Fibroblast of lung (primary cell): ENCODE measurements at places on chromosomes 12 and 14. TPM values are rescaled to one million over a fixed set of nuclear protein-coding genes. Genes with fewer than 3 reads are reported as not detected.
A peak's percentile ranks its signal among the peaks of the same experiment; 100 is the strongest.

DNA sequence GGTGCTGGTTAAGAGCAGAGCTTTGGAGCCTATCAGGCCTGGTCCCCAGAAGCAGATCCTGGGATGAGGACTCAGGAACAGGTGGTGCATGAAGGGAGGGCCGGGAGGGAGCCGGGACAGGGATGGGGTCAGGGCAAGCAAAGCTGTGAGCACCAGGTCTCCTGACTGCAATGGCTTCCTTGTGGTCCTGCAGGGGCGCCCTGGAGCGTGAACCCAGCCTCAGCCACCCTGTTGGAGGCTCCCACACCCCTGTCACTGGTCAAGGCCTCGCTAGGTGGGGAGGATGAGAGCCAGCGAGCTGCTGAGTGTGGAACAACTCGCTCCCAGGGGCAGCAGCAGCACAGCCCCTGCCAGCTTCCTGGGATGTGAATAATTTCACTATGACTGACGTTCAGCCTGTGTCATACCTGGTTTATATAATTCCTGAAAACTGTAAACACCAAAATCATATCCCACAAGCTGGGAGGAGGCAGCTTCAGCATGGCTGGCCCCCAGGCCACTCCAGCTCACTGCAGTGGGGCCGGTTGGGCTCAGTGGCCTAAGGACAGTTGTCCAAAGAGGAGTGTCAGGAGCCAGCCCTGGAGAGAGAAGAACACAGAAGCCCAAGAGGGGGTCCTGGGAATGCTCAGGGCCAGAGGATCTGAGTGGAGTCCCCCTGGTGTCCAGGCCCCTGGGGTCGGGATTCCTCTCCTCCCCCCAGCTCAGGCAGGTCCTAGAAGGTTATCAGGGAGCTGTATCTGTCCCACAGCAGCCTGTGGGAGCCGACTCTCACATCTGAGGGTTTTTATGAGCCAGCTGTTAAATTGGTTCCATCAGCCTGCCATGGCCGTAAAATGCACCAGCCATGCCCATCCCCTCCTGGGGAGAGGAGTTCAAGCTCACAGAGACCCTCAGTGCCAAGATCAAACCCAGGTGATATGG is 272.9 kb downstream of the ADGRD1 start:
- DNase-seq = no peak

The KCNH3 gene
- 0.17 and 0.26 TPM in 2 replicates for total RNA-seq

The TAS2R13 gene
- total RNA-seq = 1.0 and 1.7 TPM in 2 replicates

GRCh38 chr12:3204143-3204542 is 127.0 kb downstream of the TSPAN9 start:
- DNase-seq = no peak

The ALX1 gene
- total RNA-seq = not detected in 2 replicates

- no peak for DNase-seq
Observed at GRCh38 chr12:52759218-52759617, 17.9 kb downstream of the KRT76 start.

The RAD51AP1 gene
- total RNA-seq = 1.0 and 4.1 TPM in 2 replicates

The RERG gene
- total RNA-seq = 0.26 and 0.33 TPM in 2 replicates

The PSMC6 gene
- 80.9 and 85.0 TPM in 2 replicates for total RNA-seq

DNA sequence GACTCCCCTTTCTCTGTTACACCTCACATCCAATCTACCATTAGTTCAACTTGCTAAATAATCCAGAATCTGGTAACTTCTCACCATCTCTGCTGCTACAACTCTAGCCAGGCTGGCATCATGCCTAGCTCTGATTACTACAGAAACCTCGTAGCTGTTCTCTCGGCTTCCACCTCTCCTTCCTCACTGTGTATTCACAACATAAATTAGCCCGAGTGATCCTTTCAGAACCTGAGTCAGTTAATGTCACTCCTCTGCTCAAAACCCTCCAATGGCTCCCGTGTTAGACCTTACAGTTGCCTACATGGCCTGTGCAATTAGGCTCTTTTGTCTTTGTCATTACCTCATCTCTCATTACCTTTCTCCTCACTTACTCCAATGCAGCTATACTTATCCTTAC is 139.4 kb downstream of the PDE3A start:
- DNase-seq = no peak

GRCh38 chr12:116934908-116935705 is 24.4 kb downstream of the FBXW8 start:
- no peak for DNase-seq

The CEBPE gene
- not detected in 2 replicates for total RNA-seq

DNA sequence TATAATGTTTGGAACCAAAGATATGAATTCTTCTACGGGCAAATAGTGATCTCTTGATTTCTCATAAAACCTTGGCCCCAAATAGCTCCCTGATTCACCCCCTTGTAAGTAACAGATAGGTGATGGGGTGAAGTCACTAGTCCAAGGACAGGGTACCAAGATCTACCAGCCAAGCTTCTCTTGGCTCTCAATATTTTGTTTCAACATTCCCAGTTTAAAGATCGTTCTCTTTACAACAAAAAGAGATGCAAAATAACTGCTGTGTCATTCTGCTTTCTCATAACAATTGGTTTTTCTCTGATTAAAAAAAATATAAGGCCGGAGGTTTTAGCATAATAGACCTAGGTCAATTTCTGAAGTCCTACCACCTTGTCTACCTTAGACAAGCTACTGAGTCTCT is 11.8 kb downstream of the PAH start:
- no peak for DNase-seq

DNA sequence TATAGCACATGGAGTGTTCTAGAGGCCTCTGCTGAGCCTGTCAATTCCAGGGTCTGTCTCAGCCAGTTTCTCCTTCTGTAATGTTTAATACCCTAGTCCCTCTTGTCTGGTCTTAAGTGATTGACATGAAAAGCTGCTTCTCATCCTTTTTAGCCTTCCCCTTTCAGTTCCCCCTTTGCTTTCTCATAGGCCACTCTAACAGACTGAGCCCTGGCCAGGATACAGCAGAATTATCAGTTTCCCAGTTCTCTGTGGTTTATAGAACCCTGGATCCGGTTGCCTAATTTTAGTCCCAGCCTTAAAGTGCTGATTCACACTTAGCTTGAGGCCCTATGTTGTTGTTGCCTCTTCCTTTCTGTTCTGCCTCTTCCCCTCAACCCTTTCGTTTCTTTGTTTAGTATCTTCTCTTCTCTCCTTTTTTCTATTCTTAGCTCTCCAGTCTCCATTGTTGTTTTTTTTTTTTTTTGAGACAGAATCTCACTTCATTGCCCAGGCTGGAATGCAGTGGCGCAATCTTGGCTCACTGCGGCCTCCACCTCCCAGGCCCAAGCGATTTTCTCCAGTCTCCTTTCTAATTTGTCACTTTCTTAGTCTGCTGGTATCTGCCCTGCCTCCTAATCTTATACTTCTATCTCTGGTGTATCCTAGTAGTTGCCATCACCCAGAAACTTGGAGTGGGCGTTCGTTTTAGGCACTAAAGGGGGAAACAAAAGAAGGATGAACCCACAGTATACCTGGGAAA is 2.9 kb upstream of the BIN2 start:
- DNase-seq = peak; percentile 66

The KRT3 gene
- not detected in 2 replicates for total RNA-seq

The REM2 gene
- 0.17 and 0.26 TPM in 2 replicates for total RNA-seq

DNA sequence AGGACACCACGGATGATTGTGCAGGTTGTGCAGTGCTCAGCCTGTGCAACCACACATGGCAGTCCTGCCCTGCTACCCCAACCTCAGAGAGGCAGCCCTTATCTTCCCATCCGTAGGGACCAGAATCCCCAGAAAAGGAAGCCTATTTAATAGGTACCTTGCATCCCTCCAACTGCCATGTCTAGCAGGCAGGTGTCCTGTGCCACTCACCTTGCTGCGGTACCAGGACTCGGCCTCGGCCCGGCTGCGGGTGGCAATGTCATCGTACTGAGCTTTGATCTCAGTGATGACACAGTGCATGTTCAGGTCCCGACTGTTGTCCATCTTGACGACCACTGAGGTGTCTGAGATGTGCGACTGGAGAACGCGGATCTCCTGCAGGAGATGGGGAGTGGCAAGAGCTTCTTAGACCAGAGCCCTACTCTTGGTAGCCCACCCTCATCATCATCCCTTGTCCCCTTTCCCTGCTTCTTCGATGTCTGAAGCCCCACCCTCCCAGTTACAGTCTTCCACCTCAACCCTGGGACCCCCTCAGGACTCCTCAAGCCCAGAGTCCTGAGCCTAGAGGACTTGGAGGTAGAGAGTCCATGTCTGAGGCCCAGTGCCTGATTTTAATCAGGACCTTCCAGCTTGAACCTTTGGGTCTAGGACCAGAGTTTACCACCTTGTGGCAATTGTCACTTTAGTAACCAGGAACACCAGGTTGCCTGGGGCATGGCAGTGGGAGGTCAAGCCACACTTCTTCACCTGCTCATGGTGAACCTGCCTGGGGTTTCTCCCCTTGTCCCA is 20.5 kb downstream of the KRT7 start:
- no peak for DNase-seq

DNA sequence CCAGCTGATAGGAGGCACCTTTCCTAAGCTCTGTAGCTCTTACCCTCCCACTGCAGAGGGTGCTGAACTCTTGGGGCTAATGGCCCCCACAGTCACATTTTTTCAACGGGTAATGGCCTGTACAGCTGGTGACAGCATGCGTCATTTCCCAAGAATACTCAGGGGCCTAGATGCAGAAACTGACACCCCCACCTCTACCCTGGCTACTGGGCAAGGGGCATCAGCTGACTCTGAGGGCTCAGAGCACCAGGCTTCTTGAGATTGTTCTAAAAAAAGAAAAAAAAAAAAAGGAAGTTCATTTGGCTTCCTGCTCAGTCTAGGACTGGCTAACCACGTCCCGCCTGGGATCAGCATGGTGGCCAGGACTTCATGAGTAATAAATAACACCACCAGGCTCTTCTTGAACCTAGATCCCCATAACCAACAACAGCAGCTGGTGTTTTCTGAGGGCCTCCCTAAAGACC is 35.2 kb downstream of the ZFP36L1 start:
- DNase-seq = no peak

- DNase-seq = no peak
Observed at GRCh38 chr12:131333621-131334440, 377.1 kb upstream of the SFSWAP start.

- DNase-seq = no peak
Observed at GRCh38 chr12:105166736-105167135, 59.2 kb downstream of the WASHC4 start.

The KRT75 gene
- total RNA-seq = not detected in 2 replicates

The HHIPL1 gene
- 7.7 and 9.9 TPM in 2 replicates for total RNA-seq

DNA sequence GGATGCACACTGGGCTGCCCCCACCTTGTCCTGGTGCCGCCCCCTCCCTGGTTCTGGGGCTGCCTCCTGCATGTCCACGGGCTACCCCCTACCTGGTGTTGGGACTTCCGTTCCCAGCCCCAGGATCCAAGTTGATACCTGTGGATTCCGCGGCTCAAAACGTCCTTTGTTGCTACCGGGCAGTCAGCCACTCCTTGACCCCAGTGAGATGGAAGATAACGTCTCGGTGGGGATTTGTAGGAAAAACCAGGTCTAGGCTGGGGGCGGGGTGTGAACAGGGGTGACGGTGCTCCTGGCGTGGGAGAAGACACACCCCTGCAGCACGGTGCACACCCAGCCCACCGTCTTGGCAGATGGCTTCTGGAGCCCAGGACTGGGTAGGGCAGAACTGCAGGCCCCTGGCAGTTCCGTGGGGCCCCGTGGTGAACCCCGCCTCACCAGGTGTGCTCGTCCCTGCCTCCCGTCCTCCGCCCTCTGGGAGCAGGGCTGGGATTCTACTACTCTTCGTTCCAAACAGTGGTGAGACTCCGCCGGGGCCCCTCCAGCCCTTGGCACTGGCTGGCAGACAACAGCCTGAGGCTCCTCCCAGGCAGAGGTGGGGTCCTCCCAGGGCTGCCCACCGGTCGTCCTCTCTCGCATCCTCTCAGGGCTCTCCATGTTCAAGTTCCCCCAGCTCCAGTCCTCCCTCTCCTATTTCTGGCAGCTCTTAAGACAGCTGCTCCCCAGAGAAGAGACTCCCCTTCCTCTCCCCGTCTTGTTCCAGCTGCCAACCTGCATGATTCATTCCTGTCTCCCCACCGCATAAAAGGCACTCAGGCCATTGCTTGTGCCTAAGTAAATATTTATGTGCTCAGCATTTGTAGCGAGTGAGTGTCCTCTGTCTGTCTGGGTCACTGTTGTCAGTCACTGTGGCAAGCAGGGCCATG is 75.5 kb downstream of the FBXL14 start:
- peak; percentile 70 for DNase-seq

The PMEL gene
- 0.26 and 0.50 TPM in 2 replicates for total RNA-seq

The RAD51B gene
- total RNA-seq = 13.1 and 16.3 TPM in 2 replicates

DNA sequence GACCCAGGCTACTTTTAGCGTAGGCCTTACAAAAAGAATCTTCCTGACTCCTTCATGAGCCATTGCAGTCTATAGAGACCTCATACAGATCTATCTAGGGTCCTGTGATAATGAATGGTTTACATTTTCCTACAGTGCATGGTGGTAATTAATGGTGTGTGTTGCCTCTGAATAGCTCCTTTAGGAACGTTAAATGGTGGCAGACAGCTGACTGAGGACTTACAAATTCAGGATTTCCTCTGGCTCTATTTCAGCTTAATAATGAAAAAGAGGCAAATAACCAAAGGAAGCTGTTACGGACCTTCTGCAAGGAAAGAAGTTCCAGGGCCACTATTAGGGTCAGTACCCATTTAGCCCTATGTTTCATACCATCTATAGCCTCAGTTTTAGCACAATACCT is 5.1 kb downstream of the IKBIP start:
- DNase-seq = no peak

GRCh38 chr12:2064071-2064507 is 11.3 kb downstream of the CACNA1C start:
- DNase-seq = peak; percentile 86

The NR4A1 gene
- total RNA-seq = 2.1 and 3.8 TPM in 2 replicates

DNA sequence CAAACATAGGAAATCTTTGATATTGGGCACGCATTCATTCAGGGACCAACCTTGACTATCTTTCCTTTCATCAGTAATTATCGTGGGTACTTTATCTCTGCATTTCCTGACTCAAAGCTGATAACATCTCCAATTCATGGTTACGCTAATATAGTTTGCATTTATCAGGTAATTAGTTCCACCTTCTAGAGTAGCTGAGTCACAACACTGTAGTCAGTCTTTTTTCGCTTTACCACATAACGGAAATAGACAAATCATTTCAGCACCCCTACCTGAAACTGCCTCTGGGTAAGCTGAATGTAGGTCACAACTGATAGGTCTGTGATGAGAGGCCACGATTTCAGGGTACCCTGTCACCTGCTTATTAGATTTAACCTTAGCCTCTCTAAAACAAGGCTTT is 36.7 kb upstream of the IL22 start:
- DNase-seq = no peak

The NKX2-1 gene
- total RNA-seq = not detected in 2 replicates

The BIN2 gene
- not detected in 2 replicates for total RNA-seq

The TMEM119 gene
- total RNA-seq = 132 and 358 TPM in 2 replicates

DNA sequence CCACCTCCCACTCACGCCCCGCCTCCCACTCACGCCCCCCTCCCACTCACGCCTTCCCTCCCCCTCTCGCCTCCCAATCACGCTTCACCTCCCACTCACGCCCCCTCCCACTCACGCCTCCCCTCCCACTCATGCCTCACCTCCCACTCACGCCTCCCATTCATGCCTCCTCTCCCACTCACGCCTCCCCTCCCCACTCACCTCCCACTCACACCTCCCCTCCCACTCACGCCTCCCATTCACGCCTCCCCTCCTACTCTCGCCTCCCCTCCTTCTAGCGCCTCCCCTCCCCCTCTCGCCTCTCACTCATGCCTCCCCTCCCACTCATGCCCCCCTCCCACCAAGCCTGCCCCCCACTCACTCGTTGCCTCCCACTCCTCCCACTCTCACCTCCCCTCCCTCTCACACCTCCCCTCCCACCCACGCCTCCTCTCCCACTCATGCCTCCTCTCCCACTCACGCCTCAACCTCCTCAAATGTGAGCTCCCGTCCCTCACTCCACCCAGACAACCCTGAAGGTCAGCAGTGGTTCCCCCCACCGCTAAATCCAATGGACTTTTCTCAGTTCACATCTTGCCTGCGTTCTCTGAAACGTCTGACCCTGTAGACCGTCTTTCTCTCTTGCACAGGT is 39.8 kb downstream of the TMEM63C start:
- DNase-seq = no peak

The LRP10 gene
- total RNA-seq = 71.9 and 95.5 TPM in 2 replicates

The B4GALNT3 gene
- total RNA-seq = not detected in 2 replicates

The ATP2B1 gene
- 101 and 141 TPM in 2 replicates for total RNA-seq
